ENCODE measurements at places on chromosomes 7 and 10. TPM values are rescaled to one million over a fixed set of nuclear protein-coding genes. Genes with fewer than 3 reads are reported as not detected.
A peak's percentile ranks its signal among the peaks of the same experiment; 100 is the strongest.

DNA sequence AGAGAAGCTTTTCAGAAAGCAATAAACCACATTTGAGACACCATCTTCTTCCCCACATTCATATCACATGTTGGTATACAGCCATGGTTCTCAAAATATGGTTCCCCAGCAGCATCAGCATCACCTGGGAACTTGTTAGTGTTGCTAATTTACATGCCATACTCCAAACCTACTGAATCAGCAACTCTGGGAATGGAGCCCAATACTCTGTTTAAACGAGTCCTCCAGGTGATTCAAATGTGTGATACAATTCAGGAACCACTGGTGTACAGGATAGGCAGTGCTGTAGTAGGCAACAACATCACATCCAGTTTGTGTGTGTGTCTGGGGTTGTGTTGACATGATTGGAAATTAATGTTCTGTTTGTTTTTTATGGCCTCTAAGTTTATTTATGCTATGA is 47.7 kb downstream of the ZNF277 start:
- H3K4me3 ChIP-seq = no peak overlapping the region
- H3K27ac ChIP-seq = no peak overlapping the region
- no peak for DNase-seq
- H3K4me1 ChIP-seq = peaks cover 13% of the 10 kb centered on the region
- H3K36me3 ChIP-seq = no peaks in the 10 kb centered on the region
- no peaks in the 10 kb centered on the region for H3K27me3 ChIP-seq

DNA sequence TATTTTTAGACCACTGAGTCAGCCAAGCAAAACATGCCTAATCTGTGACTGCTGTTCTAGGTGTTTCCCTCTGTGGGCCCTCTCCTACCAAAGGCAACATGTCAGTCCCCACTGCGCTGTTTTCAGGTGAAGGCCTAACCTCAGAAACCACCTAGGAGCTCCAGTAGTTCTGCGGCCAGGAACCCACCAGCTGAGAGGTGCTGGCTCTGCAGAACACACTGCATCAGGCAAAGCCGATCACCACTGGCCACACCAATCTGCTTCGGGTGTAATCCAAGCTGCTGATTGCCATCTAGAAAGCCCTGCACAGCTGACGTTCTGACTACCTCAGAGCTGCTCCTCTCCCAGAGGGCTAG is 14.9 kb downstream of the CAMK2G start:
- no peaks in the 10 kb centered on the region for H3K27me3 ChIP-seq
- peaks cover 88% of the 10 kb centered on the region for H3K4me1 ChIP-seq
- DNase-seq = peak; percentile 77

The LBX1 gene
- not detected for total RNA-seq

GRCh38 chr7:105712877-105713276 is 131.6 kb upstream of the EFCAB10 start:
- no peak for DNase-seq
- peaks cover 6% of the 10 kb centered on the region for H3K4me1 ChIP-seq
- no peak overlapping the region for H3K4me3 ChIP-seq

All from activated CD8-positive, alpha-beta T cell treated with anti-CD3 and anti-CD28 coated beads, Interleukin-2, amount 10 ng/mL, durations not matched to agents 7 days and 5 days (primary cell).